ENCODE measurements at places on chromosomes 1 and 21.

- no peak for DNase-seq
- no peak overlapping the region for H3K27ac ChIP-seq
- H3K27me3 ChIP-seq: no peaks in the 10 kb centered on the region
- no peaks in the 10 kb centered on the region for H3K4me1 ChIP-seq
These were observed 483.6 kb upstream of the RGS18 start for GRCh38 chr1:191674626-191675179.

DNA sequence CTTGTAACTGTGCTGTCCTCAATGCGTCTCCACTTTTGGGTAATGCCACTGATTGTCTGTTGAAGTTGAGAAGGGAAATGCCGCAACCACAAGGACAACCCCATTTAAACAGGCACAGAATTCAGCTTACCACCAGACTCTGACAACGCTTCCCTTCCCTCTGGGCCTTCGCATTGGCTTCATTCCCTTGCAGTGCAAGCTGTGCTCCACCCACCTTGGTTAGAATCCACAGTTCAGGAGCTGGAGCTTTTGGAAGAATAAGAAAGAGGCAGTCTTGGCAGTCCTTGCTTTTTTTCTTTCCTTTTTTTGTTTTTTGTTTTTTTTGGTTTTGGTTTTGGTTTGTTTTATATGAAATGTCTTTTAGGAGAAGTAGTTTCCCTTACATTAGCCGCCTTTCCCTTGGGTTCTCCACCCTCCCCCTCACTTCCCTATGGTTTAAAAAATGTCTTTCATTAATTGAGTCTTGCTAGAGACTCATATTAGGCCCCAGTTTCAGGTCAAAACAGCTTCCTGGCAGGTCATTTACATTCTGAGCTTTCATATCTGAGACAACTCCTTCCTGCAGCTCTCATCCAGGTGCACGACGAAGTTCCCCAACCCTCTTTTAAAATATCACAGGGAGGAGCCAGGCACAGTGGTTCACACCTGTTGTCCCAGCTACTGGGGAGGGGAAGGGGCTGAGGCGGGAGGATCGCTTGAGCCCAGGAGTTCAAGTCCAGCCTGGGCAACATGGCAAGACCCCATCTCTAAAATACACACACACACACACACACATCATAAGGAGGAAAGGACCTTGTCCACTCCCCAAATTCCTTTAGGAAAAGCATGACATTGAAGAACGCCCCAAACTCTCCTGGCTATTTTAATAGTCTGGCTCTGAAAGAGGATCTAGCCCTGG lies 20.7 kb upstream of the LAX1 start:
- H3K4me1 ChIP-seq: peaks cover 21% of the 10 kb centered on the region
- peak; percentile 80 for DNase-seq
- peak overlapping the region; percentile 65 for H3K4me3 ChIP-seq

DNA sequence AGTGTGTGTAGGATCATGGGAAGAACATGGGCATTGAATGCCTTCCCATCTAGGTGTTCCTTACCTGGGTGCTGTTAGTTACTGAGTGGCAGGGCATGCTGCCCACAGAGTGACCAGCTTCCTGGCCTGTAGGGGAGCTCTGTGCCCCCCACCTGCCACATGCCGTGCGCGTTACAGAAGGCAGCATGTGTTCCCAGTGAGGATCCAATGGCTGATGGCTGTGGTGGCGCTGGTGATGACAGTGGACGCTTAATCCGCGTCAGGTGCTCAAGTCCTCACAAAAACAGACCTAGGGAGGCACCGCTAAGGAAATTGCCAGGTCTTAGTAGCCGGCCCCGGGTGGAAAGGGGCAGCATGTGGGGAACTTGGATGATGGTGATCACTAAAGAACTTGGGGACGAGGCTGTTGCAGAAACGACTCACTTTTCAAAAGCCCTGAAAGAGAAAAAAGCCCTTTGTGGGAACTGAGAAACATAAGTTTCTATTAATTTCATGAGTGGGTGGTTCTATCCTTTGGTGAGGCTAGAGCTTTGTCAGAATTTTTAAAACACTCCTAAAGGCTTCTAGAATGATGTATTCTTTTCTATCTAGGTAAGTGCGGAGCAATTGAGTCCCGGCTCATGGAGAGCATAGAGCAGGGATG lies 93.2 kb downstream of the PRDM2 start:
- no peaks in the 10 kb centered on the region for H3K27me3 ChIP-seq
- H3K4me3 ChIP-seq: no peak overlapping the region
- H3K36me3 ChIP-seq: peaks cover 35% of the 10 kb centered on the region
- H3K27ac ChIP-seq: peak overlapping the region; percentile 49

DNA sequence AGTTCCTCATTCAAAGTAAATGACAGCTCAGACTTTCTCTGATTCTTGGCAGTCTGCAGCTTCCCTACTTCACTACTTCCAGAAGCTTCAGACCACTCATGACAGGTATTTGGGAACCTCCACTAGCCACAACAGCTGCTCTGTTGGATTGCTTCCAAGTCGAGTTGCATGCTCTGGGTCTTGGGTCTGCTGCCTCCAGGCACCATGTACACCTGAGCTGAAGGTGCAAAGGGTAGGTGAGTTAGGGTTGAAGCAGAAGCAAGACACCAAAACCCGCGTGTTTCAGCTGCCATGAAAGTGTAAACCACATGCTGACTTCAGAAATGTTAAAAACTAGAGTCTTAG lies 62.7 kb downstream of the ZNF684 start:
- H3K27ac ChIP-seq: no peak overlapping the region
- no peak for DNase-seq
- H3K4me3 ChIP-seq: no peak overlapping the region
- H3K36me3 ChIP-seq: no peaks in the 10 kb centered on the region
- peaks cover 13% of the 10 kb centered on the region for H3K27me3 ChIP-seq

GRCh38 chr1:2515763-2516080 lies 10.7 kb downstream of the PANK4 start:
- H3K27me3 ChIP-seq: no peaks in the 10 kb centered on the region
- H3K4me3 ChIP-seq: no peak overlapping the region
- DNase-seq: no peak
- H3K36me3 ChIP-seq: peaks cover 36% of the 10 kb centered on the region
- no peak overlapping the region for H3K27ac ChIP-seq

DNA sequence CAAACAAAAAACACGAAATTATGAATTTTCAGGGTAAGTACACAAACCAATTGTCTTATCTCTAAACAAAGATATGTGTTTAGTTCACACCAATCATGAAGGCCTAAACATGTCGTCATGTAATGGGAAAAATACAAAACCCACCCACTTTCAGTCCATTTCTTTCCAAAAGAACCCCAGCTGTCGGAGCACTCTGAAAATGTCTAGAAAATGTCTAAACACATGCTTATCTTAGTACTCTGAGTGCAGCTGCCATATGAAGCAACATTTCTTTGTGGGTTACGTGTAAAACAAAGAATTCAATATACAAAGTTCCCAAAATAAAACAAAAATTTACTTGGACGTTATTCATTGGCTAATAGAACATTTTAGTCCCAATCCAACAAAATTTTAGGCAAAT lies 22.7 kb downstream of the SERBP1 start:
- H3K36me3 ChIP-seq: peaks cover 44% of the 10 kb centered on the region
- H3K27ac ChIP-seq: no peak overlapping the region
- H3K4me3 ChIP-seq: no peak overlapping the region
- DNase-seq: no peak

Measured in activated CD4-positive, alpha-beta T cell treated with anti-CD3 and anti-CD28 coated beads, Interleukin-2, amount 10 ng/mL, durations not matched to agents 24 days and 14 days (primary cell).